ENCODE measurements at places on chromosomes 5 and 9. TPM values are rescaled to one million over a fixed set of nuclear protein-coding genes. Genes with fewer than 3 reads are reported as not detected.

DNA sequence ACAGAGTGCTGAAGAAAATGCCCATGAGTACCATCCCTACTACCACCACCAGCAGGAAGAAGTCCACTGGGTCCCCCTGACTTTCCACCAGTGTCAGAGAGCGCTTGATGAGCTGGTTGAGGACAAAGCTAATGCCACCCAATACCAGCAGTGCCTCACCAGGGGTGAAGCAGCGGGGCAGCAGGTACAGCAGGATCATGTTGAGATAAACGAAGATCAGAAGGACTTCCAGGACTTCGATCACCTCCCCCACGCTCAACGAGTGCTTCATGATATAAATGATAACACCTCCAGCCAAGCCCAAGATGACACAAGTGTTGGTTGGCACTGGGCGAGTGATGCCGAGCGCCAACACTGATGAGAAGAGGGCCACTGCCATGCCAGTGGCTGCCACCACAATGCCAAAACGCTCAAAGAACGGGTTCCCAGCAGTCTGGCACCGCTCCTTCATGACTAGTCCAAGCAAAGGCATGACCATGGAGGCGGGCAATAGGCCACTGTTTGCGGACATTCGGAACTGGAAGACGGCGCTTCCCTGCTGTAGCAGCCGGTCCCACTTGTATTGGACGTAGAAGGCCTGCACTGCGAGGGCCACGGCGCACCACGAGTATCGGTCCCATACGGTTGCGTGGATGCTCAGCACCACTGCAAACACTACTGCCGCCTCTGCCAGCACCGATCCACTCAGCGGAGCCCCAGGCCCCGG, 679 bp downstream of the DOLK start:
- peak; percentile 33 for DNase-seq

DNA sequence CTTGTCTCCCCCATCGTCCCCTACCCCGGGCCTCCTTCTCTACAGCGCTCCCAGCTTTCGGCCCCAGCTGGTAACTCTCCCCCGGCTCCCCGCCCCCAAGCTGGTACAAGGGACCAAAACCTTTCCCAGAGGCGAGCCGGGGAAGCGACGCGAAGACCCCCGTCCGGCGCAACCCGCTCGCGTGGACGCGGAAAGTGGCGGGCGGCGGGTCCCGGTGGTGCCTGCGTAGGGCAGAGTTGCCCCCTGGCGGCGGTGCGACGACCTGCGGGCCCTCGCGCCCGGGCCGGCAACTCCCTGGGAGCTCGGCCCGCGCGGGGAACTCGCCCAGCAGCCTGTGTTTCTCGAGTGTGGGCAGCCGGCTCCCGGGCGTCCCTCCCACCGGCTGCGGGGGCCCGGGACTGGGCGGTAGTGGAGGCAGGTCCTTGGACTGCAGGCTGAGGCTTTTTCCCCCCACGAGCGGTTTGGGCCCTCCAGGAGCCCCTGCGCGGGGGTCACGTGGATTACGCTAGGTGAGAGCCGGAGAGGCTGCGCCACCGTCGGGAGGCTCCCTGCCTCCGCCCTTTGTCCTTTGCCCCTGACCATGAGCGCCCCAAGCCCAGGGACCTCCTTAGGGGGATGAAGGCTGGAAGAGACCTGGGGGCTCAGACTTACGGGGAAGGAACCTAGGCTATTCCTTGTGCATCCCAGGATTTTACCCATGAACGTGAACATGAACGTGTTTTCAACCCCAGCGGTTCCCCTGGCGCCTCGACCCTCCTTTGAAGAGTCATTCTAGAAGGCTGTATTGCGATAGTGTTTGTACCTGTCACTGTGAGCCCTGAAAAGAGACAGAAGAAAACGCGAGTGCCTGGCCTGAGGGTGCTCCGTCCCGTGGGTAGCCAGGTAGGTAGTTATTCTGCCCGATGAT, 2.9 kb upstream of the FOXD1 start:
- peak; percentile 69 for DNase-seq

- DNase-seq: peak; percentile 73
These were observed 18.2 kb downstream of the S100Z start for GRCh38 chr5:76867827-76868693.

DNA sequence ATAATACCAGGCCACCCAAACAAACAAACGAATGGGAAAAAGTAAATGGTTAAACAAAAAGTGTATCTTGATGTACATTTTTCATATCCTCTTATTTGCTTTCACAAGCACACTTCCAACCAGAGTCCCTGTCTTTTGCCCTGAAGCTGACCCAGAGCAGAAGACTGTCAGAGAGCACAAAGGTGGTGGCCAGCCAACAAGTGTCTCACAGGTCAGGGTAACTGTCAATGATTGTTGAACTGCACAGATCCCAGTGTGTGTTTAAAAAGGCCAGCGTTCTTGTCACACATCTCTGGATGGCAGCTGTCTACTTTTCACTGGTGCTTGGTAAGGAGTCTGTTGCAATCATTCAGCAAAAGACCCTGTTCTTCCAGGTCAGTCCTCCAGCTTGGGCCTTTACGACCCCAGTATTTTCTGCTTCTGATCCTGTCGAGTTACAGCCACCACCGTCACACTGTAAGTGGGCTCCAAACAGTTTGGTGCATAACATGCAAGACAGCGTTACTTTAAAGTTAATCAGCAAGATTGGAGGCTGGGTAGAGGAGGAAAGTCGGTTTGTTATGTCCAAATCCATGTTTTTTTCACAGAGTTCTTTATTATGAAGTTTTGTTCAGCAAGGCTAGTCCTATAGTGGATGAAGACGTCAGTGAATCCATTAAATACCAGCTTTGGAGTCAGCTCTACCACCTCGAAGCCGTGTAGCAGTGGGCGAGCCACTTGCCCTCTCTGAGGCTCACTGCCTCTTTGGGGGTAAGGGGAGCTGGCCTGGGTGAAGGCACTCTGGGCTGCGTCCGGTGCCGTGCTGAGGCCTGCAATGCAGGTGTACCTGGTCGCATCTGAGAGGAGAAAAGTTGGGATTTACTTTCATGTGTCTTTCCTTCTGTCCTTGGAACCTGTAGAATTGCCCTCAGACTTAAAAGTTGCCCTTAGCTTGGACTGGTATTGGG, 265.7 kb downstream of the AOPEP start:
- no peak for DNase-seq

GRCh38 chr5:36965179-36965578, 88.6 kb downstream of the NIPBL start:
- DNase-seq: no peak

- no peak for DNase-seq
These were observed 30.5 kb upstream of the EEIG1 start for GRCh38 chr9:128011071-128011817.

- DNase-seq: no peak
These were observed 355.1 kb upstream of the GRIA1 start for GRCh38 chr5:153135411-153135810.

DNA sequence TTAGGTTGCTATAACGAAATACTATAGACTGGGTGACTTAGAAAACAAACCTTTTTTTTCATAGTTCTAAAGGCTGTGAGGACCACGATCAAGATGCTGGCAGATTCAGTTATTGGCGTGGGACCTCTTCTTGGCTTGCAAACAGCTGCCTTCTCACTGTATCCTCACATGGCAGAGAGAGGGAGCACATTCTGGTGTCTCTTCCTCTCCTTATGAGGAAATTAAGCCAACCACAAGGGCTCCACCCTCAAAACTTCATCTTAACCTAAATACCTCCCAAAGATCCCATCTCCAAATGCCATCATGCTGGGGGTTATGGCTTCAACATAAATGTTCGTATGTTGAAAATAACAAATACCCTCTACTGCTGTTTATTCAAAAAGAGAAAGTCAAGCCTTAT, 197.1 kb downstream of the CEMIP2 start:
- no peak for DNase-seq

GRCh38 chr9:72576087-72576486, 54.7 kb downstream of the TMC1 start:
- DNase-seq: no peak

- no peak for DNase-seq
These were observed 83.2 kb upstream of the MAP3K1 start for GRCh38 chr5:56732121-56732520.

GRCh38 chr5:177071666-177072385, 14.9 kb upstream of the FGFR4 start:
- DNase-seq: peak; percentile 92

- DNase-seq: no peak
These were observed 146.6 kb downstream of the SH3GL2 start for GRCh38 chr9:17725399-17726010.

DNA sequence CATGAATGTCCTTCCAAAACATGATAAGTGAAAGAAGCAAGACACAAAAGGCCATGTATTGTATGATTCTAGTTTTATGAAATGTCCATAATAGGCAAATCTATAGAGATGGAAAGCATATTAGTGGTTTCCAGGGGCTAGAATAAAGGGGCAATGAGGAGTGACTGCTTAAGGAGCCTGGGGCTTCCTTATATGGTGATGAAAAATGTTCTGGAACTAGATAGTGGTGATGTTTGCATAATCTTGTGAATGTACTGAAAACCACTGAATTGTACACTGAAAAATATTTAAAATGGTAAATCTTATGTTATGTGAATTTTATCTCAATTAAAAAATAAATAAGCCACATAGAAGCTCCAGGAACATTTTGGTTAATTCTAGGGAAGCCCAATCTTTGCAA, 144.4 kb upstream of the ANKRD55 start:
- no peak for DNase-seq

DNA sequence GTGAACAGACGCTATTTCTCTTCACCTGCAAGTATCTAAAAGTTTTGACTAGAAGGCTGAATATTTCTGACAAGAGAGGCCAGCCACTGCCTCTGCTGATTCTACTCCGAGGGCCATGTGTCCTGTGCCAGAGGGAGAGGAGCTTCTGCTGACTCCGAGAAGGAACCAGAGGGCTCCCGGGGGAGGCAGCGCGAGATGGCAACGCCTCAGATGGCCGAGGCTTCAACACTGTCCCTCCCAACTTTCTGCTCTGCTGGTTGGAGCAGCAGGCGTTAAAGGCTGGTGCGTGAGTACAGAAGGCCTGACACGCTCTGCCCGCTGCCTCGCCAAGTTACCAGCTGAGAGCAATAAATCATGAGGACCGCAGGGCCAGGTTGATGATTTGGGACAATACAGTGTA, 178.8 kb downstream of the GAPVD1 start:
- DNase-seq: peak; percentile 20

GRCh38 chr9:15370466-15371447, 51.9 kb upstream of the SNAPC3 start:
- DNase-seq: no peak

DNA sequence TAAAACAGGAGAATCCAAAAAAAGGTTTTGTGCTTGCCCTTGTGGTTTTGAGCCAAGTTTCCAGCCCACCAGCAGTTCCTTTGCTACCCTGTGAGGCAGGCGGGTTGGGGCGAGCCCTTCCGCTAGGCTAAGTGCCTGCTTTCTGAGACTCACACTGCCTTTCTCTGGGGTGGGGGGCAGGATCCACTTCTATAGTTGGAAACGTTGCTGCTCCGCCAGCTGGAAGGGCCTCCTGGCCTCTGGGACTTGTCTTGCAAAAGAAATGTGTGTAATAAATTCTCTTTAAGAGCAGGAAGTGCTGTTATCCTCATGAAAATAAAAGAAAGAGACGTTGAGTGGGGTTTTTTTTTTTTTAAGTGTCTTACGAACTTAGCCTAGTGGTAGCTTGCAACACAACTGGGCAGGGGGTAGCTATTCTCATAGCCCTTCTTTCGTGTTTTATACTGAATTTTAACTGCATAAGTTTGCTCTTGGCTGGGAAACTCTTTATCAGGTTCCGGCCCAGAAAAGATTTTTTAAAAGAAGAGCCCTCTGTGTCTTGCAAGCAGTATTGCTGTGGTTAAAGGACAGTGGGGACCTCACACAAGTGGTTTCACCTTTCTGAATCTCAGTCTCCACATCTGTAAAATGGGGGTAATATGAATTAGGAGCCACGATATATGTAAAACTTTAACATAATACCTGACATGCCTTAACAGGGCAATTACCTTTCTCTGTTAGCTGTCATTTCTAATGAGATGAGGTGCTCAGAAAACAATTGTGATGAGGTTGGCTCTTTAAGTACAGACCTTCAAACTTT, 19.8 kb downstream of the JADE2 start:
- no peak for DNase-seq

GRCh38 chr5:164869325-164869724, 1363.9 kb downstream of the MAT2B start:
- DNase-seq: no peak

DNA sequence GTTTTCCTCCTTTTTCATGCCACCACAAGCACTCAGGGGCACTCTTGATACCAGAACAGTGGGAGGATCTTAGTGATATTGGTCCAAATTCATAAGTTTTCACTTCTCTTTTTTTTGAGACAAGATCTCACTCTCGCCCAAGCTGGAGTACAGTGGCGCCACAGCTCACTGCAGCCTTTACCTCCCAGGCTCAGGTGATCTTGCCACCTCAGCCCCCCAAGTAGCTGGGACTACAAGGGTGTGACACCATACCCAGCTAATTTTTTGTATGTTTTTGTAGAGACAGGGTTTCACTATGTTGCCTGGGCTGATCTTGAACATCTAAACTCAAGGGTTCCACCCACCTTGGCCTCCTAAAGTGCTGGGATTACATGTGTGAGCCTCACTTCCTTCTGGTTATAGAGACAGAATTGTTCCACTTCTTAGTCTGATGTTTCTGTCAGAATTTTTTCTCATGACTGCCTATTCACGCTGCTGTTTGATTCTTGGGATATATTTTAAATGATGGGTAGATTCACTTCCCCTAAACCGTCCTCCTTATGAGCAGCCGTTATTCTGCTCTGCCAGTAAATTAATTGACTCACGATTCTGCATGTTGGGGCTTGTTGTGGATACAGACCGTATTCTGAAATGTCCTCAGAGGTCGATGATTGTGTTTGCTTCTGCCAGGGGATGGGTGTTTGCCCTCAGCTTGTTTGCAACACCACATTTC, 30.8 kb downstream of the MTAP start:
- no peak for DNase-seq

- DNase-seq: no peak
These were observed 236.9 kb downstream of the GLIS3 start for GRCh38 chr9:4062966-4063365.

GRCh38 chr5:170247363-170247762, 14.6 kb downstream of the C5orf58 start:
- DNase-seq: no peak

- no peak for DNase-seq
These were observed 78.1 kb downstream of the EDIL3 start for GRCh38 chr5:84306601-84307000.

Gene SLC23A1
- total RNA-seq: not detected

Gene IFNK
- total RNA-seq: not detected

Gene RNF180
- total RNA-seq: 3.5 TPM

Gene PCA3
- total RNA-seq: not detected

Gene DMRTA1
- 2.9 TPM for total RNA-seq

Gene GM2A
- total RNA-seq: 57.2 TPM

Gene TLX3
- total RNA-seq: not detected

Gene SPATA31C1
- total RNA-seq: not detected

Gene PCDHB10
- total RNA-seq: 18.3 TPM

Gene AGXT2
- total RNA-seq: not detected

Gene SLC28A3
- total RNA-seq: 0.58 TPM

Gene PCDHB5
- 0.14 TPM for total RNA-seq

Gene TTC23L
- total RNA-seq: not detected

Gene CDX1
- total RNA-seq: not detected

Gene TEK
- 2.9 TPM for total RNA-seq

Gene FAM153A
- total RNA-seq: not detected

Gene KLF4
- total RNA-seq: 34.8 TPM
